NCI-H1436 treated with DMSO at 0.1 percent for 48 hours (cell line): ENCODE measurements at places on chromosomes 11 and 22.

- DNase-seq, result no peak
Measured at GRCh38 chr22:21881841-21882753, 14.7 kb upstream of the MAPK1 start.

DNA sequence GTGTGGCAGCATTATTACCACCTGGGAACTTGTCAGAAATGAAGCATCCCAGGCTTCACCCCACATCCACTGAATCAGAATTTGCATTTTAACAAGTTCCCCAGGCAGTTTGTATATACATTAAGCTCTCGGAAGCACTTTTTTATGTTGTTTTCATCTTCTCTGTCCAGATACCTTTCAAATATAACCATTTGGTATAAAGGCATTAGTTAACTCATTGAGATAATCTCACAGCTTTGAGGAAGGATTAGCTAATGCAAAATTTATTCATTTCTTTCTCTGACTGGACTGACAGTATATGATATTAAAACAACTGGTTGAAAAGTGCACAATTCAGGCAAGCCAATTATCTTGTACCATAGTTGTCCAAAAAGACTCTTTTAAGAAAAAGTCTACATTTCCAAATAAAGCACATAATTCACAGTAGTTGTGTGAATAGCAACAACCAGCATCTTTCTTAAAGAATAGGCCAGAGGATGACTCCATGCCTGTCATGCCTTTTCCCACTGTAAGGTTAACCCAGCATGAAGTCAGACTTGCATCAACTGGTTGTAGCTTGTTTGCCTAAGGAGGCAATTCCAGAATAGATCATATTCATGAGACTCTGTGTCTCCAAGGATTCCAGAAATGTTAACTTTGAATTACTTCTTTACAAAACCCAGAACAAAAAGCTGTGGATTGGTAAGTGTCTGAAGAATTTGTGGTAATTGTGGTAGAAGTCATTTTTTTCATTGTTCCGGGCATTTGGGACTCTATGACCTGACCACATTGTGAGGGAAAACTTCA lies 254.3 kb upstream of the SESN3 start:
- DNase-seq, result no peak

GRCh38 chr11:132772703-132773545 lies 759.4 kb downstream of the OPCML start:
- no peak for DNase-seq

- DNase-seq, result no peak
Measured at GRCh38 chr11:82771781-82772180, 38.1 kb upstream of the FAM181B start.

DNA sequence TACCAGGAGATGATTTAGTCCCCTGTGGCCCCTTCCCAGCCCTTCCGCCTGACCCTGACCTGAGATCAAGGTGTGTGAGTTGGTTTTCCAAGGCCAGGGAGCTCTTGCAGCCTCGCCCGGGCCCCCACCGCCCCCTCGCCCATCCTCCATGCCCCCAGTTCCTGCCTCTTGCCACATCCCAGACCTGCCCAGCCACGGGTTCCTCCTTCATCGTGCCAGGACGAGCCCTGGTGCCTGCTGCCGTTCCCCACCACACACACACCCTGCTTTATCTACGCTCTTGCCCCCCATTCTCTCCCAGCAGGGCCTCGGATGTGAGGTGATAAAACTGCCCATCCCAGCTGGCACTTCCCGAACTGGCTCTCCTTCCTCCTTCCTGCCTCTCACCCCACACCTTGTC lies 1.4 kb upstream of the LIF start:
- no peak for DNase-seq

DNA sequence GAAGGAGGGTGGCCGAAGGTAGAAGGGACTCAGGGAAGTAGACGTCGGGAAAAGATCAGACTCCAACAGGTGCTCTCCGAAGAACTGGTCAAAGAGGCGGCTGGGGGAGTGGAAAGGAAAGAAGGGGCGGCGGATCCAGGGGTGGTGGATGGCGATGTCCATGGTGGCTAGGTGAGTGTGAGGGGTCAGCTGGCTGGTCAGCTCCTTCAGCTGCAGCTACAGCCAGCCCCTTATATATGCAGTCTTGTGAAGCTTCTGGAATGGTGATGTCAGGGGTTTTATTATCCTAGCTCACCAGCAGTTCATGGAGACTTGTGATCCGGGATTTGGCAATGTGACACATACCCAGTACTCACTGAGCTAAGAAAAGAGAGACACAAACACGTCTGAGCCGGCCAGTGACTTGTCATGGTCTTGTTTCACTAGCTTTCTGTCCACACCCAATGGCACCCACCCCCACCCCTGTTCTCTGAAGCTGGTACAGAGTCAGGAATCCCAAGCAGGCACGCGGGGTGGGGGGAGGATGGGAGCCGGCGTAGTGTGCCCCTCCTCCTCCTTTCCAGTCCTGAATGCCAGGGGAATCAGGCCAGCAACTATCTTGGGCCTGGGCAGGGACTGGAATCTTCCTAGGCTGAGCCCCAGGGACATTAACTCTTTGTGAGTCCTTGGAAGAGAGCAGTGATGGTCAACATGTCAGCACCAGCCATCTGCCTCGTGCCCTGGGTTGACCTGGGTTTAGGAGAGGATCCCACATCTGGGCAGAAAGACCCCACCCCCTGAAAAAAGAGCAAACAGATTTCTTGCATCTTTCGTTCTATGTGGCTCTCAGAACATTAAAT lies at the start of gene CRYAB:
CRYAB (minus strand) TSS at position 208 of the 839 bp plus-strand sequence; CDS start at position 162, 46 bp downstream.
- DNase-seq, result no peak

GRCh38 chr11:117818041-117818873 lies 6.3 kb downstream of the FXYD2 start:
- no peak for DNase-seq
